Central memory CD4-positive, alpha-beta T cell (primary cell): ENCODE measurements at places on chromosomes 7 and 10.

DNA sequence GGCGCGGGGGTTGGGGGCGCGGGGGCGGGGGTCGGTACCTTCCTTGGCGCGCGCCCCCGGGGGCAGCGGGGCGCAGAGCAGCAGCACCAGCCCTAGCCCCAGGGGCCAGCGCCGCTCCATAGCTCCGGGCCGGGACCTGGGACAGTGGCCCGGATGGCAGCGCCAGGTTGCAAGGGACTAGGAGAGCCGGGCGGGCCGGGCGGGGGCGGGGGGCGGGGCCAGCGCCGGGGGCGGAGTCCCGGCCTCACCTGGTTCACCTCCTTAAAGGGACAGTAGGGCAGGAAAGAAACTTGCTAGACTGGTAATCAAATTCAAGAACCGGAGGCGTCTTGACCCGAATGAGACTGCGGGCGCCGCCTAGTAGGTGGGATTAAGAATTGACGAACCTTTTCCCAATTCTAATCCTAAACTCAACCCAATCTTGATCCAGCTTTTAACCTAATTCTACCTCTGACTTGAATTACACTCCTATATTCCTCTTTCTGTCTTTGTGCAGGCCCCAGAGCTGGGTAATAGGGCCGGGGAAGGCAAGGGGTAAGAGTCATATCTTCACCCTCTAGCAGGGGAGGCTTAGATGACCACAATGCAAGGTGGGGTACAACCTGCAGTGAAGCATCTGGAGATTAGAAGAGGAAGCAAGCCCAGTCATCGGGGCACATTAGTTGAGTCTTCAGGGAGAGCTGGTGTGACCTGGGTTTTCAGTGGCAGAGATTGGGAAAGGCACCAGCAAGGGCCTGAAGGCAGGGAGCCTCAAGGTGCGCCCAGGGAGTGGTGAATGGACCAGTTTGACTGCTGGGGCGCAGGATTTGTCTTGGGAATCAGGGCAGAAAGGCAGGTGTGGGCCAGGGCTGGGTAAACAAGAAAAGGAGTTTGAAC is at the start of gene EPHA1:
TSS of gene EPHA1 (minus strand) at position 171 of the 876 bp plus-strand sequence. CDS start at position 120, 51 bp downstream.
- DNase-seq = peak; percentile 62

DNA sequence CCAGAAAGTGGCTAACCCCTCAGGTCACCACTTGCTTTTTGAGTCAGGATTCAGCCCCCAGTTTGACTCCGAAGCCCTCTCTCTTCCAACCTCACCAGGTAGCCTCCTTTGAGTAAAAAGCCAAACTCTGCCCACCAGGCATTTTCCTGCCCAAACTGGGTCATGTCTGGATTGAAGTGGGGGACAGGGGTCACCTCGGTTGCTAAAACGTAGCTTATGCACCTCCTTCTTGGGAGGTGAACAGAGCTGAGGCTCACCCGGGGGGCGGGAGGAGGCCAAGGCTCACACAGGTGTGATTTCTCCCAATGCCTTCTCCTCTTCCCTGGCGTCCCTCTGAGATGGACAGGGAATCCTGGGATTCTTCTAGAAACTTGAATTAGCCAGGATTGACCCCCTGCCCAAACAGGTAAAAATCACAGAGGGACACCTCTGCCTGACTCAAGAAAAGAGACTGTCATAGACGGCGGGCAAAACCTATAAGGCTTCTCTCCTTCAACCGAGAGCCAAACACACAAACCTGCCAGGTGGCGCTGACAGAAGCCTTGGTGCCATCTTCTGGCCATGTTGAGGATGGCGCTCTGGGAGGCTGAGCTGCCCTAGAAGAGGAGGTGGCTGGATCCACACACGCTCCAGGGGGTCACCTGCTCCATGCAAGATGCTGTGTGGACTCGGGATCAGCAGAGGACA is 51.6 kb downstream of the PRLHR start:
- no peak for DNase-seq

- DNase-seq = no peak
Observed at GRCh38 chr7:41130561-41131236, 572.2 kb downstream of the INHBA start.

- DNase-seq = peak; percentile 14
Observed at GRCh38 chr7:39741942-39742623, 118.7 kb downstream of the RALA start.

GRCh38 chr7:36308031-36308430 is 81.6 kb upstream of the ANLN start:
- DNase-seq = no peak
